ENCODE measurements at places on chromosomes 13 and 19.

DNA sequence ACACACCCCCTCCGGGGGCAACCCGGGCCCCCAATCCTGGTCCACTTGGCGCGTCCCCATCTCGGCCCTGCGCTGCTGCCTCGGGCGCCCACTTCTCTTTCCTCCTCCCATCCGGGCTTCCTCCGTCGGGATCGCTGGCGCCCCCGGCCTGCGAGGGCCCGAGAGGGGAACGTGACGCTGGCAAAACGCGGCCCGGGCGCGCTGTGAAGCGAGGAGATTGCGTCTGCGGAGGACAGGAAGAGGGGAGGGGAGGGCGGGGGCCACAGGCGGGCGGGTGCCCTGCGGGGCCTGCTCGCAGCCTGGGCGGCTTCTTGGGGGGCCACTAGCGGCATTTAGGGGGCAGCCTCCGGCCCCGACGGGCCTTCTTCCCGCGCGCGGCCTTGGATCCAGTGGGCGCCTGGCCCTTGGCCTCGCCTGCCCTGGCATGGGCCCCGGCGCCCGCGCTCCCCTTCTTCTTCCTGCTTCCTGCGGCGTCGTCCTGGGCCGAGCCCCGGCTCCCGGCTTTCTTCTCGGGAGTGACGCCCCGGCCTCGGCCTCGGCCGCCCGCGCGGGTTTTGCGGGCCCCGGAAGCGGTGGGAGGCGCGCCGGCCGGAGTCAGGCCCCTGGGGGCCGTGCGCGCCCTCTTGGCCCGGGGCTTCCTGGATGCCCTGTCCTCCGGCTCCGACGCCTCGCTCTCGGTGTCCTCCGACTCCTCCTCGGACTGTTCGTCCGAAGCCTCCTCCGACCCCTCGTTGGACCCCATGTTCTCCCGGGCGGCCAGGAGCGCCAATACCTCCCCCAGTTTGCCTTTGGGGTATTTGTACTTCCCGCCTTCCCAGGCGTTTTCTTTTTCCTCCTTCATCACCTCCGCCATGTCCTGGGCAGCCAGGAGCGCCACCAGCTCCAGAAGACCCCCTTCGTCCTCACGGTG, 2.2 kb downstream of the PNMA8B start:
- DNase-seq, result no peak

DNA sequence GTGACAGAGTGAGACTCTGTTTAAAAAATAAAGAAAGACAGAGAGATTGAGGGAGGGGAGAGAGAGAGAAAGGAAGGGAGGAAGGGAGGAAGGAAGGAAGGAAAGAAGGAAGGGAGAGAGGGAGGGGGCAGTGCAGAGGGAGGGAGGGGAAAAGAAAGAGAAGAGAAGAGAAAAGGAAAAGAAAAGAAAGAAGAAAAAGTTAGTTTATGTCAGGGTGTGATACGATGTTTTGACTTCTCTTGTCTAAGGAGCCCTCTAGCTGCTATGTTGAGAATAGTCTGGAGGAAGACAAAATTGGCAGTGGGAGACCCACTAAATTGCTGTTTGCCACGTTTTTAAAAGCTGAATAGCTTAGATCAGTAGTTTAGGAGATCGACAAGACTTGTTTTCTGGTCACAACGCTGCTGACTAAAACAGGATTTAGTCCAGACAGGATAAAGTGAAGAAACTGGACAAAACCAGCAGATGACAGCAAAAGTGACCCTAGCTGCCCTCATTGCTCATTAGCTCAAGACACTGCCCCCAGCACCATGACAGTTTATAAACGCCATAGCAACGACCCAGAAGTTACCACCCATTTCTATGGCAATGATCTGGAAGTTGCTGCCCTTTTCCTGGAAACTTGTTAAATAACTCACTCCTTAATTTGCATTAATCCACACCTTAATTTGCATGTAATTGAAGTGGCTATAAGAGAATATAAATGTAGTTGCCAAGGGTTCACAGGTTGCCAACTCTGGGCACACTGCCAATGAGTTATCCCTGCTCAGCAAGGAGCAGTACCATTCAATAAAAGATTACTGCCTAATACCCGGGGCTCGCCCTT, 11.1 kb downstream of the TEX101 start:
- DNase-seq, result peak; percentile 2

DNA sequence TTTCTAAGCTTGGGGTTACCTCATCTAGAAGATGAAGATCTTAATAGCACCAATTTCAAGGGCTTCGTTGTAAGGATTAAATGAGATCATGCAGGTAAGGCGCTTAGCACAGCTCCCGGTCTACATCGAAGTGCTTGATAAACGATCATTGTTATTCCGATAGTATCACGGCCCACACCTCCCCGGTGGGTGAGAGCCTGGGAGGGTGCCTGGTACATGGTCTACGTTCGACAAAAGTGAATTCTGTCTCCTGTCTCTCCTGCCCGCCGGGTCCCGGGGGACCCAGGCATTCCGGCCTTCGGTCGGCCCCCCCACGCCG, 501 bp upstream of the MYH14 start:
- DNase-seq, result no peak

DNA sequence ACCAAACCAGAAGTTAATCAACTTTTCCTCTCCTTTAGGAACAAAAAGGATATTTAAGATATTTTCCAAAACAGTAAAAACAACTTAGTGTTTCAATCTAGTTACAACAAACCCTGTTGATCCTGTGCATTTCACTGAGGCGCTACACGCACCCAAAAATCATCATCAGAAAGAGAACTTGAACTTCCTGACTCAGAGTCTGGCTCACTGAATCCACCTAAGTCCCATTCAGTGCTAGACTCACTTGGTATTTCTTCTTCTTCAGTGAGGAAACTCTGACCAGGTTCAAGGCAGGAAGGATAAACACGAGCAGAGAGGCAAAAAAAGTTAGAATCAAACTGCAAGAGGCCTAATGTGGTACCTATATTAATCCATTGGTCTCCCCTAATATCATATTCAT, 2.2 kb downstream of the KBTBD6 start:
- DNase-seq, result no peak

GRCh38 chr13:25345576-25345975, 26.2 kb upstream of the ATP8A2 start:
- DNase-seq, result no peak

- no peak for DNase-seq
These were observed 37.1 kb downstream of the ZNF146 start for GRCh38 chr19:36252047-36252446.

- DNase-seq, result no peak
These were observed 216 bp downstream of the SUGP2 start for GRCh38 chr19:19033176-19033425.

GRCh38 chr13:98014766-98015165, 61.3 kb downstream of the IPO5 start:
- DNase-seq, result no peak

- DNase-seq, result no peak
These were observed 775.3 kb downstream of the UQCRFS1 start for GRCh38 chr19:28437390-28438346.

DNA sequence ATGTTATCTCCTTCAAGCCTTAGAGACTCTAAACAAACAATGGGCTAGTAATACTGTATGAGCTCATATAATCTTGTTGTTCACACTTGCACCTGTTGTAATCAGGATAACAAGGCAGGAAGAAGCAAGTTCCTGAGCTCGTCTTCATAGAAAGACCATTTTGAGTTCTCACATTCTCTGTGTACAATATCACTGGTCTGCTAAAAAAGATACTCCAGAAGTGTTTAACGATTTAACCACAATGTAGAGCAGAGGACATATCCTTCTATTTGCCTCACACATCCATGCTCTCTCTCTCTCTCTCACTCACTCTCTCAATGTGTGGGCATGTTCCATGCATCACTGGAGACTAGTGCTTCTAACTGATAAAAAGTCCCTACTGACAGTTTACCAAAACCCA, 122.9 kb downstream of the MIPEP start:
- no peak for DNase-seq

DNA sequence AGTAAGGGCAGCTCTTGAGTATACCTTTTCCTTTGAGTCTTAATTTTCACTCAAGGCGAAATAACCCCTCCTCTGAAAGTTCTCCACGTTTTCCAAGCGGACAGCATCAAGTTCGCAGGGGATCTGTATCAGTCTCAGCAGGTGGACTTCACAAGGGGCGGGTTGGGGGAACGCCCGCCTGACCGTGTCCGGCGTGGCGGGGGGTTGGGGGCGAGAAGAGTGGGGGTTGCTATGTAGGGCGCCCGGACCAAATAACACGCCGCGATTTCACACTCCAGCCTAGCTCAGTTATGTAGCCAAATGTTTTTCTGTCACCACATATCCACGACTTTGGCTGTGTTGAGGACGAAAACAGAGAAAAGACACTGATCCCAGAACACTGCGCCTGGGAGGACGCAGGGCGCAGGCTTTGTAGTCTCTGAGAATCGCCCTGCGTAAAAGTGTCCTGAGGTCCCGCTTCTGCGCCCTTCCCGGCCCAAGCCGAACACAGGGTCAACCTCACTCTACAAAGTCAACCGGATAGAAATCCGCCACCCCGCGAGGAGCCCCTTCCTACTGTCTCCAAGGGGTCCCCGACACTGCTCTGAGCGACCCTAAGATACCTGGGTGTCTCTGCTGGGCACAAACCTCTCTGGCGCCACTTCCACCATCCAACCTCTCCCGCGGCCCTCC, 524 bp downstream of the RUBCNL start:
- DNase-seq, result no peak

GRCh38 chr13:49638030-49638743, 9.9 kb downstream of the ARL11 start:
- no peak for DNase-seq

DNA sequence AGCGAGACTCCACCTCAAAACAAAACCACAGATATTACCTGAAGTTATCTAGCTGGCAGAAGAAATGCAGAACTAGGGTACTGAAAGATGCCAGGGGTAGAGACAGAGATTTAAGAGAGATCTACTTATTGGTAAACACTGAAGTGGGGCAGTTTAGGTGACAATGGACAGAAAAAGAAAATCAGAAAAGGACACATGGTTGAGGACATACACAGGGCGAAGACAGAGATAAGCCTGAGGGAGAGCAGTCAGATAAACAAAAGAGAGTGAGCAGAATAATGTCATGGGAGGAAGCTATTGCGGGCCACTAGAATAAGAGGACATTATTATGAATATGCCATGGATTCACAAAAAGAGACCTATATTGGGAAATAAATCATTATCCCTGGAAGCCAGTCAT, 3.3 kb downstream of the NEK5 start:
- DNase-seq, result no peak

GRCh38 chr13:110393761-110394160, 86.7 kb downstream of the COL4A2 start:
- DNase-seq, result no peak

DNA sequence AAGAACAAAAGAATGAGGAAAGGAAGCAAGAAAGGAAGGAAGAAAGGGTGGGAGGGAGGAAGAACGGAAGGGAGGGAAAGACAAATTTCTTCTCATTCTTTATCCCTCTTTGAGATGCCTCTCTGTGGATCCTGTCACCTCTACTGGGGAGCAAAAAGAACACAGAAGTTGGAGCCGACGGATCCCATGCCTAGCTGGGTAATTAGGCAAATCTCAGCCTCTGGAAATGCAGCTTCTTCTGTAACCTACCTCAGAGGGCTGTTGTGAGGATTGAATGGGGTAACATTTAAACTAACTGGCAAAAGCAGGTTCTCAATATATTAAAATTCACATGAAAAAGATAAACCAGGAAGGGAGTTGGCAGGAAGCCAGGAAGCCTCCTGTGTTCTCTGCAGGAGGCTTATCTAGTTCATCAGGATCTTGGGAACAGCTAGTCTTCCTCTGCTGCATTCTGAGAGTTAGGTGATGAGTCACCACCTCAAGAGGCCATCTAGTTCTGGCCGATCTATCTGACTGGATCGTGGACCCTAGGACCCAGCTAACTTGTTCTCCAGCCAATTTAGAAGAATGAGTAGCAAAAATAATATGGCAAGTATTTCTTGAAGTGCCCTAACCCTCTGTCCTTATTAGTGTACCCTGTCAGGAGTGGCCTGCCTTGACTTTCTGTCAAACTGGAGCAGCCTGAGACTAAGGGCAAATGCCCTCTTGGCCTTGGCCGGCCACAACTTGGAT, 15.2 kb upstream of the CPB2 start:
- DNase-seq, result no peak

DNA sequence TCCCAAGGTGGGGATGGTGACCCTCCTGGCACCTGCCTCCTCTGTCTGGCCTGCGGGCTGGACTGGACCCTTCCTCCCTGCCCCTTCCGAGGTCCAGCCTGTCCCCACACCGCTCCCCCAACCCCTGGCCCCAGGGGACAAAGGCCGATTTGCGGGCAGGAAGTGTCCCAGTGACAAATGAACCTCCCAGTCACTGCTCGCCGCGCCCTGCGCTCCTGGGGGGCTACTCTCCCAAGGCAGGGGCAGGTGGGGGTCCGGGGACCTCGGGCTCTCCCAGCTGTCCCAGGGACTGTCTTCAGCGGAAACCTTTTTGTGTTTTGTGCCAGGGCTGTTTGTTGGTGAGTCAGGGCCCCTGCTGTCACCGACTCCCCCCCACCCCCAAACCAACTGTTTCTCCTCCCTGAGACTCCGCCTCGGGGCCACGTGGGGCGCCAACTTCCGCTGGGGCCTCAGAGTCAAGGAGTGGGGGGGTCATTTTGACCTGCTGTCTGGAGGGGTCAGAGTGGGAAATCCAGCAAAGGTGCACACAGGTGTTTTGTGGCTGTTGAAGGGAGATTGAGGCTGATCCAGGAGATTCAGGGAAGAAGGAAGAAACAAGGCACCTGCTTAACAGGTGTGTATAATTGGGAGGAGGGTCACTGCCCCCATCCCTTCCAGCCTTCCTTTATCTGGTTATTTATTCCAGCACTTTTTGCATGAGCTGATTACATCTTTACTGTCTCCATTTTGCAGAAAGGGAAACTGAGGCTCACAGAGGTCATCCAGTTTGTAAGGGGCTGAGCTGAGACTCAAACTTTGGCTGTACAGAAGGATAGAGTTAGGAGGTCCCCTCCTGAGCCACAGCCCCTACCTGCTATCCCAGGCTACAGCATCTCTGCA, 831 bp downstream of the PGPEP1 start:
- DNase-seq, result peak; percentile 19

- no peak for DNase-seq
These were observed 2.1 kb upstream of the SIGLEC8 start for GRCh38 chr19:51460164-51460992.

- no peak for DNase-seq
These were observed 18.9 kb downstream of the ZNF563 start for GRCh38 chr19:12314553-12314952.

DNA sequence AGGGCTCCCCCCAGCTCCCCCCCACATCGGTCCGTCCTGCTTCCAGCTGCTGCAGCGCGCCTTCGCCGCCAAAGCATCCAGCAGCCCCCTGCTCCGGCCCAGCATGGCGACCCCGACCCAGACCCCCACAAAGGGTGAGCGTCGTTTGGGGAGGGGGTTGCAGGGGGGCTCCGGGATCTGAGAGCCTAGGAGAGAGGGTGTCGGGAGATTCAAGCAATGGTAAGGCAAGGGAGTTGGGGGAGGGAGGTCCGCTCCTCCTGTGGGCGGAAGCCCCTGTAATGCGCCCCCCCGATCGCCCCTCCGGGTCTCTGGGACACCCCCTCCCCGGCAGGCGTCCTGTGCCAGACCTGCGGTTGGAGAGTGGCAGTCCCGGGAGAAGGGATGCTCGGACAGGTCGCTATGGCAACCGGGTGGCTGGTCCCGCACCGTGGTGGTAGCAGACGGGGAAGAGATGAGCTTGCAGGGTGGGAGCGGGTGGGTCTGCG, at the start of gene FXYD7:
Gene FXYD7, plus strand, starts transcription at position 25 of the 485 bp plus-strand sequence. Its CDS starts 79 bp downstream, at position 104.
- no peak for DNase-seq

Measured in DMS 273 treated with DMSO at 0.1 percent for 48 hours (cell line).